ENCODE measurements at places on chromosomes 3 and 15. TPM values are rescaled to one million over a fixed set of nuclear protein-coding genes. Genes with fewer than 3 reads are reported as not detected.

The TLR9 gene
- total RNA-seq, result not detected

The PRRT3 gene
- total RNA-seq, result 3.3 TPM

DNA sequence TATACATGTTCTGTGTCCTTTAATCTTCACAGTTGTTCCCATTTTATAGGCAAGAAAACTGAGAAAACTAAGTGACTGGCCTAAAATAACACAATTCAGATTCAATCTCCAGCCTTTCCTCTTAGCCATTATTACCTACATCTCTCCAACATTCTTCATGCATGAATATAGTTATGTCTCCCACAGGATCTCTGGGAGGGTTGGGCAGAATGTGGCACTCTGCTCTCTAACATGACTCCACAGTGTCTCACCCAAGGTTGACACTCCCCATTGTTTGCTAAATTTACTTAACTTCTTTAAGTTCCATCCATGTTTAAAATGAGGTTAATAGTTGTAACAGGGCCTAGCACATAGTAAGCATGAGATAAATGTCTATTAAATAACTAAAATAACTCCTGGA, 276.3 kb downstream of the ERC2 start:
- H3K27me3 ChIP-seq, result no peaks in the 10 kb centered on the region
- no peaks in the 10 kb centered on the region for H3K4me1 ChIP-seq
- no peaks in the 10 kb centered on the region for H3K36me3 ChIP-seq

DNA sequence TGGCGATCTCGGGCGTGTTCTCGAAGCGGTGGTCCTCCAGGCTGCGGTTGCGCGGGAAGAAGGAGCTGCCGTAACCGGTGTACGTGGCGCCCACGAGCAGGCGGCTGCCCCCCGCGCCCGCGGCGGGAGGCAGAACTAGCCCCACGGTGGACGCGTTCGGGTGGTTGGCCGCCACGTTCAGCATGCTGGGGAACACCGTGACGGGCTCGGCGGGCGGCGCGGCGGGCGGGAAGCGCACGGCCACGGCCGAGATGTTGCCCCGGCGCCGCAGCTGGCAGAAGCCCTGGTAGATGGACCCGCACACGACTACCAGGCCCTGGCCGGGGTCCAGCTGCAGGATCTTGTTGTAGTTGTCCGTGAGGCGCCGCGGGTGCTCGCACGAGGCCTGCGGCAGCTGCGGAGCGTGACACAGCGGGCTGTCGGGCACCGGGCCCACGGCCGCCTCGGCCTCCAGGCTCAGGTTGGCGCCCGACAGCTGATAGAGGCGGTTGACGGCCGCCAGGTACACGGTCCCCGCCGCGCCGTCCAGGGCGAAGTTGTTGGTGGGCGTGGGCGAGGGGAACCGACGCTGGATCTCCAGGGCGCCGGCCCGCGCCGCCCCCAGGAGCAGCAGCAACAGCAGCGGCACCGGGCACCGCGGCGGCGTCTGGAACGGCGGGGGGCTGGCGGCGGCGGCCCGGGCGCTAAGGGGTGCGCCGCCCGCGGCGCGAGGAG, 397 bp downstream of the PLXND1 start:
- H3K4me3 ChIP-seq, result peak overlapping the region; percentile 82
- H3K27me3 ChIP-seq, result no peaks in the 10 kb centered on the region
- peak; percentile 53 for DNase-seq
- H3K4me1 ChIP-seq, result peaks cover 17% of the 10 kb centered on the region
- H3K27ac ChIP-seq, result peak overlapping the region; percentile 87
- H3K36me3 ChIP-seq, result no peaks in the 10 kb centered on the region

DNA sequence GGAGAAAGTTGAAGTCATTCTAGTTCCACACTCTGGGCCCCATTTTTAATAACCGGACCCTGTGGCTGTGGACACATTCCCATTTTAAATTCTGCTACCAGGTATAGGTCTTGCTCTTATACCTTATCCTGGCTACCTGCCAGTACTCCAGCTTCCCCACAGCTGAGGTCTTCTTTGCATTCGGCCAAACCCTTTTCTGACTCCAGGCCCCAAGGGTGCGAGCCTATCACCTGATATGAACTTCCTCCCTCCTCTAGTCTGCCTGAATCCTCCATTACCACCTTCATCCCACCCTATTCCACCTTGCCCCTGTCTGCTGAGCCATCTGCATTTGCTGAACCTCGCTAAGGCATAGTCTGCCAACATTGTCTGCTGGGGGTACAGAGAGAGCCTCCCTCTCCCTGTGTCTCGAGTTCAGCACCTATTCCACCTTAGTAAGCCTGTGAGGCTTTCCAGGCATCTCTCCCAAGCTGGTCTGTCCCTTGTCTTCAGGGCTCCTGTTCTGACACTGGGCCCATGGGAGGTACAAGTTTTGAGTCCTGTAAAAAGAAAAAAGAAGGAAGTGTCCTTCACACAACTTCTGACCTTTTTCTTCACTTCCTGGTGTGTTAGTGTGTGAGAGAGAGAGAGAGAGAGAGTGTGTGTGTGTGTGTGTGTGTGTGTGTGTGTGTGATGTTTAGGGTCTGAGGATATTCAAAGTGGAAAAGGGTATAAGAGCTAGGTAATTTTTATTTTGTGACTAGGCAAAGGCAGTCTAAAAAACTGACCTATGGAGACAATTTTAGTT, 27.0 kb downstream of the PDE8A start:
- H3K4me3 ChIP-seq, result no peak overlapping the region
- H3K27me3 ChIP-seq, result no peaks in the 10 kb centered on the region
- peak overlapping the region; percentile 84 for H3K27ac ChIP-seq

- no peak overlapping the region for H3K4me3 ChIP-seq
- H3K36me3 ChIP-seq, result no peaks in the 10 kb centered on the region
- H3K27me3 ChIP-seq, result no peaks in the 10 kb centered on the region
- no peaks in the 10 kb centered on the region for H3K4me1 ChIP-seq
- H3K27ac ChIP-seq, result no peak overlapping the region
- DNase-seq, result no peak
Observed at GRCh38 chr3:109109574-109109973, 8.4 kb downstream of the MORC1 start.

- no peak overlapping the region for H3K27ac ChIP-seq
- no peak overlapping the region for H3K4me3 ChIP-seq
- DNase-seq, result no peak
- peaks cover 12% of the 10 kb centered on the region for H3K4me1 ChIP-seq
- H3K36me3 ChIP-seq, result no peaks in the 10 kb centered on the region
- peaks cover 23% of the 10 kb centered on the region for H3K27me3 ChIP-seq
Observed at GRCh38 chr3:170589113-170589512, 3.2 kb upstream of the SLC7A14 start.

The CASR gene
- not detected for total RNA-seq

GRCh38 chr3:194244167-194244566, 107.0 kb downstream of the CPN2 start:
- H3K27ac ChIP-seq, result no peak overlapping the region
- H3K4me1 ChIP-seq, result no peaks in the 10 kb centered on the region
- H3K36me3 ChIP-seq, result no peaks in the 10 kb centered on the region
- no peak overlapping the region for H3K4me3 ChIP-seq

GRCh38 chr3:50351323-50351697, 648 bp downstream of the CYB561D2 start:
- no peak overlapping the region for H3K27ac ChIP-seq
- H3K27me3 ChIP-seq, result no peaks in the 10 kb centered on the region
- peaks cover 25% of the 10 kb centered on the region for H3K4me1 ChIP-seq
- no peak for DNase-seq
- H3K36me3 ChIP-seq, result peaks cover 46% of the 10 kb centered on the region

GRCh38 chr15:67114846-67115585, 49.6 kb downstream of the SMAD3 start:
- no peaks in the 10 kb centered on the region for H3K27me3 ChIP-seq
- H3K27ac ChIP-seq, result no peak overlapping the region
- DNase-seq, result no peak

DNA sequence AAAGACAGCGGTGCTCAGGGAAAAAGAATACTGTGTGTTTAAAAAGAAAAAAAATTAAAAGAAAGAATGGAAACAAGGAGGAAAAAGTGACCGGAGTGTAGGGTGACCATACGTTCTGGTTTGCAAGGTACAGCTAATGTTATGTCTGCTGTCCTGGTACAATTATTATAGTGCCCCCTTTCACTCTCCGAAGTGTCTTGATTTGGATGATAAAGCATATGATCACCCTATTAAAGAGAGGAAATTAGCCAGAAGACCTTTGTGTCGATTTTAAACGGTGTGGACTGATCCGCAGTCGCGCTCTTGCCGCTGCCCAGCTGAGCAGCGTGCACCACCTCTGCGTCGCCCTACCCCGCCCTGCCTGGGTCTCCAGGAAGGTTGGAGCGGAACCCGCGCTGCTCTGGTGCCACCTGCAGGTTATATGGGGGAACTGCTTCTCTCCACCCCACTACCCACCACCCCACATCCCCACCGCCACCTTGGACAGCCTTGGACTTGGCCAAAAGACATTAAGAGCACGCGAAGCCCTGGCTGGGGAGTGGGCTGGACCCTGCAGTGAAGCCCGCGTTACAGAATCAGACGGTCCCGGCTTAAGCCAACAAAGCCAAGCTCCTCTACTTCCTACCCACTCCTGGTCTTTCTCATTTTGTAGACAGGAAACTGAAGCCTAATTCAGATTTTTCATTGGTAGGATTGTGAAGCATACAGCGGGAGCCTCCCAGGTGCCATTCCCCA, 41.2 kb upstream of the UBE2Q2 start:
- H3K27me3 ChIP-seq, result peaks cover 17% of the 10 kb centered on the region
- no peak overlapping the region for H3K4me3 ChIP-seq
- H3K36me3 ChIP-seq, result no peaks in the 10 kb centered on the region
- H3K27ac ChIP-seq, result no peak overlapping the region
- peak; percentile 78 for DNase-seq
- H3K4me1 ChIP-seq, result peaks cover 8% of the 10 kb centered on the region
